Fibroblast of skin of back (primary cell): ENCODE measurements at places on chromosomes 4 and X.

DNA sequence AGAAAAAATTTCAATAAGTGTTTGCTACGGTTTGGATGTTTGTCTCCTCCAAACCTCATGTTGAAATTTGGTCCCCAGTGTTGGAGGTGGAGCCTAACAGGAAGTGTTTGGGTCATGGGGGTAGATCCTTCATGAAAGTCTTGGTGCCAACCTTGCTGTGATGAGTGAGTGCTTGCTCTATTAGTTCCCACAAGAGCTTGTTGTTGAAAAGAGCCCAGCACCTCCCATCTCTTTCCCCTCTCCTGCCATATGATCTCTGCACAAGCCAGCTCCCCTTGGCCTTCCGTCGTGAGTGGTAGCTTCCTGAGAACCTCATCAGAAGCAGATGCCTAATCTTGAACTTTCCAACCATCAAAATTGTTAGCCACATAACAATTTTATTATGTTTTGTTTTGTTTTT, 10.3 kb upstream of the RAB40A start:
- no peak for DNase-seq

GRCh38 chr4:146029147-146029546, 90.5 kb upstream of the ZNF827 start:
- peak; percentile 40 for DNase-seq

DNA sequence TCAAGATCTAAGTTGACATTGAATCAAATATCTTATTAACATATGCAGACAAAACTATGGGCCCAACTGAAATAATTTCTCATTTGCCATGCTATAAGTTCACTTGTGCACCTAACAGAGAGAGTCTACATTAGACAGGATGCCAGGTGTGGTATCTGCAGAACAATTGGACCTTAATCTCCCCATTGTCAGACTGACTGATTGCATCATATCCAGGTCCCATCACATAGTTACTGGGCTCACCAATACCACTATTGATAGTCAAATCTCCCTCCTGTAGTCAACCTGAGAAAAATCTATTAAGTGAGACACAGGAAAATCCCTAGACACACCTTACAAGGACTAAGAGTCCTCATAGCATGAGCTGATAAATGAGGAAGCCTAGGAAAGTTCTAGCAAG, 156.0 kb upstream of the FRG1 start:
- DNase-seq: no peak

- no peak for DNase-seq
Observed at GRCh38 chrX:23031600-23031999, 31.8 kb downstream of the DDX53 start.

DNA sequence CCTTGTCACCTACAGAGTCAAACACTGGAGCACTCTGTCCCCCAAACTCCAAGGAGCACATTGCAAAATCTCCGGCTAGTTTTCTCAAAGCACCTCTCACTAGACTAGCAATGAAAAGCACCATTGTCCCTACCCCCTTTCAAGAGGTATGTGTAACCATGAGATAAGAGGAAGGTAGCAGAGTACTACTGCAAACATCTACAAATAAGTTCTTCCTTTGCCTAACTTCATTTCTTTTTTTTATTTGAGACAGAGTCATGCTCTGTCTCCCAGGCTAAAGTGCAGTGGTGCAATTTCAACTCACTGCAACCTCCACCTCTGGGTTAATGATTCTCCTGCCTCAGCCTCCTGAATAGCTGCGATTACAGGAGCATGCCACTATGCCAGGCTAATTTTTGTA, 17.7 kb downstream of the PPP4R3C start:
- DNase-seq: no peak

DNA sequence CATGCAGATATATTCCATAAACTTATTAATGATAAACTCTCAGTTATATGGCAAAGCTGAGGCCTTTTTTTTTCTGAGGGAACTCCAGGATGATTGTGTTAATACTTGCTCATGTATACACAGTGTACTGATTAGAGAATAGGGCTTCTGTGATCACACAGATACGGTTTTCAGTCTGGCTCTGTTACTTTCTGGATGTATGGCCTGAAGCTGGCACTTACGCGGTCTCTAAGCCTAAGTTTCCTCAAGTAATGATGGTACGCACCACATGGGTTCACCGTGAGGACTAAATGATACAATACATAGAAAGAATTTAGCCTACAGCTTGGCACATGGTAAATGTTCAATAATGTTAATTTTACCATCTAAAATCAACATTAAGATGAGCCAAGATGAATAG, 73.8 kb downstream of the SEC24D start:
- DNase-seq: no peak

- peak; percentile 2 for DNase-seq
Observed at GRCh38 chrX:68503836-68504636, 5.2 kb downstream of the YIPF6 start.

DNA sequence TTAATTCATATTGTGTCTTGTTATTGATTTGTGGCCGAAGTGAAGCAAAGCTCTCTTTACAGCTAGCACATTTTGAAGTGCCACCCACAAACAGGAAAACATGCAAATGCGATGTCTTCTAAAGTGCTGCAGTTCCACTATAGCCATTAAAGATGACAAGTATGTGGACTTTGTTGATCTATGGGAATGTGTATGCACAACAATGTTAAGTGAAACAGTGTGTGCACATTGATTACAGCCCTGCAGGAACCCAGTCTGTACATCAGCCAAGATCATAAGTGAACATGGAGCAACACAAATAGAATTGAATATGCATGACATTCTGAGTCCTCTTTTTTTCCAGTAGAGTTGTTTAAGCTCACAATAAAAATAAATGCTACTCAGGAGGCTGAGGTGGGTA, 43.0 kb downstream of the TFDP3 start:
- DNase-seq: no peak

- peak; percentile 25 for DNase-seq
Observed at GRCh38 chrX:53882331-53882730, 161.9 kb downstream of the PHF8 start.

- no peak for DNase-seq
Observed at GRCh38 chr4:85486425-85487086, 11.6 kb downstream of the ARHGAP24 start.

DNA sequence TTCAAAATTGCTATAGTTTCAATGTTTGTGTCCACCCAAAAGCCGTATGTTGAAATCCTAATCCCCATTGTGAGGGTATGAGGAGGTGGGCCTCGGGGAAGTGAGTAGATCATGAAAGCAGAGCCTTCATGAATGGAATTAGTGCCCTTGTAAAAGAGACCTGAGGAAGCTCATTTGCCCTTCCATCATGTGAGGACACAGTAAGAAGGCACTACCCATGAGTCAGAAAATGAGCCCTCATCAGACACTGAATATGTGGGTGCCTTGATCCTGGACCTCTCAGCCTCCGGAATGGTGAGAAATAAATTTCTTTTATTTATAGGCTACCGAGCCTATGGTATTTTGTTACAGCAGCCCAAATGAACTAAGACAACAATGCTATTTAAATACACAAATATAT, 57.7 kb upstream of the EFHC2 start:
- DNase-seq: no peak
